ENCODE measurements at places on chromosomes 6 and 20.

DNA sequence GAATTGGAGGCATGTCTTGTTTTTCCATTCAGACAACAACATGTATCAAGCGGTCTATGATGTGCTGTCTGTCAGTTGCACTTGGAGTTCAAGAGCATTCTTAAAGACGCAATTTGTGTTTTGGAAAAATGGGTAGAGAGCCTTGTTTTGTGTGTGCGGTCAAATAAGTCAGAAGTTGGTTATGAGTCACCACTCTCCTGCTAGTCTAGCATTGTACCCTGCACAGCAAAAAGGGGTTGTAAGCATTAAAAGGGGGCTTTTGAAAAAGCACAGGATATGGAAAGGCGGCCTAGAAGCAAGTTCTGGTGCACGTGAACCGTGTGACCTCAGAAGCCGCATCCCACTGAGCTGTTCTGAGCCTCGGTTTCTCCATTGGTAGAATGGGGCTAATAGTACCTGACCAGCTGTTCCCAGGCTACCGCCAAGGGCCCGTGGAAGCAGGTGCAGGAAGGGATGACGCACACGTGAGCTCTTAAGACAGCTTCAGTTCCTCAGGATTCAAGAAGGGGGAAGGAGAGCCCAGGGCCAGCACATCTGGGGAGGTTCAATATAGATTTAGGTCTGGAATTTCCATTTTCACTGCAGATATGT is 61.6 kb upstream of the SNX9 start:
- DNase-seq = peak; percentile 49

GRCh38 chr6:168099201-168100010 is 20.4 kb upstream of the FRMD1 start:
- no peak for DNase-seq

DNA sequence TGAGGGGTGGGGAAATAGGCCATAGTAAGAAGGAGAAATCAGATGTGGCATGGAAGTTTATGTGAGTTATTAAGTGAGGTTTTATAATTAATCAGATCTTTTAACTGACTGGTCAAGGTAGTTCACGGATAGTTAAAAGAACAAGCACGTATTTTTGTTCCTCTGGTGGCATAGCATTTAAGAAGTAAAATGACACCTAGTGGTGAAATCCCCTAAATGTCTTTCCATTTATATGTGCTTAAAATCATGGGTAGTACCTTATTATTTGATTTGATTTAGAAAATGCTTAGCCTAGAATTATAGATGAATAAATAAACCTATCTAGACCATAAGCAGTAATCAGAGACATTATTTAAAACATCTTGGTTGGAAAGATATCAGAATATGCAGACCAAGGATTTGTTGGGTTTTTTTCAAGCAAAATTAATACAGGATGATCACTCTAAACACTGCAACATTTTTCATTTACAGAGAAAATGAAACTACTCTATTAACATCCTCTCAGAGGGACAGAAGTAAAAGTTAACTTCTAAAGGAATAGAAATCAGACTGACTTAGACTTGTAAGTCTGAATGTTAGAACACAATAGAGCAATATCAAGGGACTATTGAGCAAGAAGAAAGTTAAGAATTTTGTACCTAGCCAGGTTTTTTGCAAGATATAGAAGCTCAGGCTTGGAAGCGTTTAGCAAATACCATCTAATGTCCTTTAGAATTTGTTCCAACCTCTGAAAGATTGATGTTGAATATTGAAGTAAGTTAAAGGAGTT is 81.1 kb downstream of the STXBP5 start:
- no peak for DNase-seq

DNA sequence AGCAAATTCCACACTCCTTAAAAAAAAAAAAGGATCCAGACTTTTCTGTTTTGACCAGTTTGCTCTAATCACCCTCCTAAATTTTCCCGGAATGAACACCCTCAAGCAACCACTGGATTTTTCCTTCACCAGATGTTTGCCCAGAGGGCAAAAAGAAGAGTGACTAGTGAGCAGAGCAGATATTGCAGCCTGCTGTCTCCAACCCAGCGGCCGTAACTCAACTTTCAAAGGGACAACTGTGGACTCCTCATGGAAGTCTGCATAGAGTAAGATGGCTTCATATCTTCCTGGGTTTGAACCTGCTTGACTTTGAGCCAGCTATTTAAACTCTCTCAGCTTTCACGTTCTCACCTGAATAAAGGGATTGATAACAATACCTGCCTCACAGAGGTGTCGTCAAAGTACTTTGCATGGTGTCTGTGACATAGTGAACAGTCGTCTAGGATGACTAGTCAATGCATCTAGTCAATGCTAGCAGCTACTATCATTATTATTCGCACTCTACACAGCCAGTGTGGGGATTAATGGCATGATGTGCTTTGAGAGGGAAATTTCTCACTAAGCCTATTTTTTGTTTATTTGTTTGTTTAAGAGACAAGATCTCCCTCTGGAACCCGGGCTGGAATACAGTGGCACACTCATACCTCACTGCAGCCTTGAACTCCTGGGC is 92.2 kb upstream of the HIVEP1 start:
- no peak for DNase-seq

DNA sequence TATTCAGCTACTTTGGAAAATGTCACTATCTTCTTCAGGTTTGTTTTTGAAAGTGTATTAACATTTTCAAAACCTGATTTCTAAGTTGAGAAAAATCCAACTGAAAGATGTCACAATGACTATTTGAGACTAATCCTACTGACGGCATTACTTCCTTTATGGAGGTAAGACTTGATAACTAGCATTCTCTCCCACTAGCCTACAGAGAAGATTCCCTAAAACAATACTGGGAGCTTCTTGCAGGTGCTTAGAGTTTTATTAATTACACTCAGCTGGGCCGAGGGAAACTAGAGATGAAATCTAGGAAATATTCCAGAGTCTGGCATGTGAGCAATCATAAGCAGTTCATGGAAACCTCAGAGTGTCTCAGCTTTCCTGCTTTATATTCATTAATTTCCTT is 114.0 kb downstream of the LCA5 start:
- DNase-seq = no peak

DNA sequence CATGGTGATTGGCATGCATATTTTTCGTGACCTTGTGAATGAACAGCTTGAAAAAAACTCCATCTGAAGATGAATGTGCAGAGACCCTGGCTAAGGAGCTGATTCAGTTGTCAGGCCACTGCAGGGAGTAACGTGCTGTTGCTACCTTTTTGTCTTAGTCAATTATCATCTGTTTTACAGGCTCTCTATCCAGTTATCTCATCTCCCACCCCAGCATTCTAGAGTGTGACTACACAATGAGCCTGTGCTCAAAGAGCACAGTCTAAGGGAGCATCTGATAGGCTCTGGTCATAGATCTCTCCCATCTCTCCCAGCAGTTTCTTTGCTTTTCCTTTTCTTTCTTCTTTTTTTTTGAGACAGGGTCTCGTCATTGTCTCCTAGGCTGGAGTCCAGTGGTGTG is 45.5 kb downstream of the NDRG3 start:
- no peak for DNase-seq

DNA sequence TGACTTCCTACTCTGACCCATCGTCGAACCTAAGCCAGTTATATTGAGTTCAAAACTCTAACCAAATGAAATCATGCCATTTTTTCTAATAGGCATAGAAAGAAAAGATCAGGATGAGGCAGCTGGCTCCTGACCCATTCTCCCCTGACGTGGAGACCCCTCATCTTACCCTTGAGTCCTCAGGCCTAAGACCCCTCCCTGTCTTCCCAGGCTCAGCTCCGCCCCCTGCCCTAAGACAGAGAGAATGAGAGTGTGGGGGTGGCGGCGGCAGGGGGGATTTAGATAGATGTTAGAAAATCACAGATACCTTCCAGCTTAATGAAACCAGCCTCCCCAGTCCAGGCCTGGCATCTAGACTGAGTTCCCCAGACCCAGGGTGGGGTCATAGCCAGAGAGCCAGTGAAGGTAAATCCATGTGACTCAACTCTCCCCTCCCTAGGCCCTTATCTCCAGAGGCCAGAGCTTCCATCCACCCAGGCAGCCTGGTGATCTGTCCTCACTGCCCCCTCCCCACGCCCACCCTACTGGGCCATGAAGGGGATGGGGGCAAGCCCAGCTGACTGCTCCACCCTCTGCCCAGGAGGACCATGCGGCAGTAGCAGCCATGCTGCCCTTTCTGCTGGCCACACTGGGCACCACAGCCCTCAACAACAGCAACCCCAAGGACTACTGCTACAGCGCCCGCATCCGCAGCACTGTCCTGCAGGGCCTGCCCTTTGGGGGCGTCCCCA is 6.8 kb downstream of the TMEM63B start:
- DNase-seq = no peak

GRCh38 chr6:134299236-134299635 is 18.7 kb downstream of the SGK1 start:
- DNase-seq = no peak

DNA sequence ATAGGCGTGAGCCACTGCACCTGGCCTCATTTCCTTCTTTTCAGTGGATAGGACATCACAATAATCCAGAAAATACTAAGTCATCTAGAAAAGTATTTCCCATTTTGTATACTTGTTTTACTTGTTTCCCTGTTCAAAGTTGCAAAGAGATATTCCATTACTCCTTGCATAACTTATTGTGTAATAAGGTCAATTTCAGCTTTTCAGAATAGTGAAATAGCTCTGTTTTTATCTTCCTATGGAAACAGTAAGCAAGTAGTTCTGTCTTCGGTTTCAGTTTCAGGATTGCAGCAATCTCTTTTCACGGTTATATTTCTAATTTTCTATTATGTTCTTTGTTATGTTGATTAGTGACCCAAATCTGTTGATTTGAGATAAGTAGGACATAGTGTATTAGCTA is 6.0 kb downstream of the STX11 start:
- no peak for DNase-seq

GRCh38 chr6:111759836-111760785 is 113.1 kb downstream of the FYN start:
- peak; percentile 54 for DNase-seq

DNA sequence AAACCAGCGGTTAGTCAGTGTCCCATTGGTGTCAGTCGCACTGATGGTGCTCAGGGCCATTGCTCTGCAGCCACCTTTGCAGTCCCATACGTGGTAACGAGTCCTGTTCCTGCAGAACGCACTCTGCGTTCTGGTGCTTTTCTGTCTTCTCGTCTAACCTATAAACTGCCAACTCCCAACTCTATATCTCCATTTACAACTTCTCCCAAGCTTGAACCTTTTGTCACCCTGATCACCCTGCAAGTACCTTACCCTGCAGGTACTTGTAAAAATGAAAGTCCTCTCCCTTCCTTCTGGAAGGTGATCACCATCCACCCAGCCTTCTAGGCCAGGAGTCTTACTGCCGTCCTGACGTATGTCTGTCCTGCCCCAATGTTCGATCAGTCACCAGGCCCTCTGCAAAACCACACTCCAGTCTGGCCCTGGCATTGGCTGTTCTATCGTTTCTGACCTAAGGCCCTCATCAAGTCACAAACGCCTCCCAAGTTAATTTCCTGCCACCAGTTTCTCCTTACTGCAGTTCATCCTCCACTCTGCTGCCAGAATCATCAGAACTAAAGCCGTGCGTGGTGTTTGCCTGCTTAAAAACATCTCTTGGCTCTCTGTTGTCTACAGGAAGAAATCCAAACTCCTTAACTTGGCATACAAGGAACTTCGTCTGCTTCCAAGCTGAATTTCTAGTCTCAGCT is 7.9 kb downstream of the RREB1 start:
- no peak for DNase-seq

DNA sequence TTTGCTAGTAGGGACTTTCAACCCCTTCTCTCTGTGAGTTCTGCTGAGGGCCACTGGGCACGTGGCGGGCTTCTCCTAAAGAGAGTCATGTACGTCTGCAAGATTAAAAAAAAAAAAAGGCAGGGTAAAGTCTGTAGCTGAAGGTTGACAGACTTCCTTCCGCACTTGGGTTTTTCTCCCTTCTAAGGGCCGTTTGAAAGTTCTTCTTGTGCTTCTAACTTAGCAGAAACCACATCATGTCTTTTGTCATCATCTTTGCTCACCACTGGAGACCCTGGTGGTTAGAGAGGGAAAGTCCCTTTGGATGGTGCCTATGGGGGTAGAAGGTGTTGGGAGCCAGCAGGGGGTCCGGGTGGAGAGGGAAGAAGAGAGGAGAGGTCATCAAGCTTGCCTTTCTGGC is 31.4 kb downstream of the PRDM1 start:
- DNase-seq = peak; percentile 71

DNA sequence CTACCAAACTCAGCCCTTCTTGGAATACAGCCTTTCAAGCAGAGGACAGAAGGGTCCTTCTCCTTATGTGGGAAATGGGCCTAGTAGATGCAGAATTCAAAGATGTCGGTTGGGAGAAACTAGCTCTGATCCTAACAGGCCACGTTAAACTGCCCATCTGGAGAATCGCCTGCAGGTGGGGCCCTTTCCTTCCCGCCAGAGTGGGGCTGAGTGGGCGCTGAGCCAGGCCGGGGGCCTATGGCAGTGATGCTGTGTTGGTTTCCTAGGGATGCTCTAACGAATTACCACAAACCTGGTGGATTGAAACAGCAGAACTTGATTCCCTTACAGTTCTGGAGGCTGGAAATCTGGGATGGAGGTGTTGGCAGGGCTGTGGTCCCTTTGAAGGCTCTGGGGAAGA is 9.1 kb downstream of the MAPK13 start:
- DNase-seq = no peak

GRCh38 chr20:51095633-51096521 is 73.0 kb upstream of the KCNG1 start:
- no peak for DNase-seq

DNA sequence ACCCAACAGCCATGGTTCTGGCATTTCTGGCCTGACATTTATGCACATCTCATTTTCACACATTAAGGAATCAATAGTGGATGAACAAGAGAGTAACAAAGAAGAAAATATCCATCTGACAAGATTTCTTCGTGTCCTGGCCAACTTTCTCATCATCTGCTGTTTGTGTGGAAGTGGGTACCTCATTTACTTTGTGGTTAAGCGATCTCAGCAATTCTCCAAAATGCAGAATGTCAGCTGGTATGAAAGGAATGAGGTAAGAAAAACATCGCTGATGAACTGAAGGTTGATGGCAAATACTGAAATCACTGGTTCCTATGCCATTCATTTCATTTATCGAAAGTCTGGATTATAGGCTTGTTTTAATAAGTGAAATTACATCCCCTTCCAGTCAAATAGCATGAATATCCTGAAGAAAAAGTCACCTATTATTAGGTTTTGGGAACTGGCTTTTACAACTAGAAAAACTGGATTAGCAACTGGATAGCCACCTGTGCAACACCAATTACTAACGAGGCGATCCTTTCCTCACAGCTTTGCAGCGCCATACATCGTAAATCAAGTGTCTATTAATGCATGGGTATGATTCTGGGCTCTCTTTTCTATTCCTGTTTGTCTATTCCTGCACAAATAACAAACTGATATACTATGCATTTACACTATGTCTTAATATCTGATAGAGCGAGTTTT is 50.2 kb upstream of the NOP56 start:
- DNase-seq = no peak

Data from effector memory CD4-positive, alpha-beta T cell (primary cell).